Fibroblast of villous mesenchyme (primary cell): ENCODE measurements at places on chromosomes 3 and 15. TPM values are rescaled to one million over a fixed set of nuclear protein-coding genes. Genes with fewer than 3 reads are reported as not detected.

DNA sequence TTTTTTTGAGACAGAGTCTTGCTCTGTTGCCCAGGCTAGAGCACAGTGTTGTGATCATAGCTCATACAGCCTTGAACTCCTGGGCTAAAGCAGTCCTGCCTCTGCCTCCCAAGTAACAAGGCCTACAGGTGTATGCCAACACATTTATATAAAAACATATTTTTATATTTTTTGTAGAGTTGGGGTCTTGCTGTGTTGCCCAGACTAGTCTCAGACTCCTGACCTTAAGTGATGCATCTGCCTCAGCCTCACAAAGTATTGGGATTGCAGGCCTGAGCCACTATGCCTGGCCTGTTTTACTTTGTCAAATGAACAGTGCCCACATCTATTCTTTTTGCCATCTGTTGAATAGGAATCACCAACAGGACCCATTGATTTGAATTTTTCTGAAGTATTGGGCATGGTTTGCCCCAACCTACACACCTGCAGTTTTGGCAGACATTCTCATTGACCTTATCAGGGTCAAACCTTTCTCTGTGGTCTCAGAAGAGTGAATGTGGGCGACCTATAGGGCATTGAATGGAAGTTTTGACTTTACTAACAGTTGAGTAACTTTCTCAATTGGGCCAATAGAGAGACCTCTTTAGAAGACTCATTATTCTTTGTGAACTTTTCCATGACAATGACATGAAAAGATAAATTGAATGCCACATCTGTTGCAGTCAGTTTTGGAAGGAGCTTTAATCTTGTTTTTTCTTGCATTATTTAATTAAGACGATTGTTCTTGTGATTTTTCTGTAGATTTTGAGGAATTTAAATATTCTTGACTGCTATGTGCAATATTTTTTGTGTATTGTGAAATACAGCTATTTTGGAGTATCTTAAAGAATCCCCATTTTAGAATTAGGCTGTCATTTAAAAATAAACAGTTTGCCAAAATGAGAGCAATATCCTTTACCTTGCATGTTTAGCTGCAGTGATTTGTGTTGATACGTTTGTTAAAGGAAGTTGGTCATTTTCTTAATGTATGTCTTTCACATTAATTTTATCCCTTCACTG, 2.7 kb downstream of the IREB2 start:
- DNase-seq: no peak

GRCh38 chr3:42701371-42702065, 1.1 kb downstream of the HHATL start:
- DNase-seq: peak; percentile 27

DNA sequence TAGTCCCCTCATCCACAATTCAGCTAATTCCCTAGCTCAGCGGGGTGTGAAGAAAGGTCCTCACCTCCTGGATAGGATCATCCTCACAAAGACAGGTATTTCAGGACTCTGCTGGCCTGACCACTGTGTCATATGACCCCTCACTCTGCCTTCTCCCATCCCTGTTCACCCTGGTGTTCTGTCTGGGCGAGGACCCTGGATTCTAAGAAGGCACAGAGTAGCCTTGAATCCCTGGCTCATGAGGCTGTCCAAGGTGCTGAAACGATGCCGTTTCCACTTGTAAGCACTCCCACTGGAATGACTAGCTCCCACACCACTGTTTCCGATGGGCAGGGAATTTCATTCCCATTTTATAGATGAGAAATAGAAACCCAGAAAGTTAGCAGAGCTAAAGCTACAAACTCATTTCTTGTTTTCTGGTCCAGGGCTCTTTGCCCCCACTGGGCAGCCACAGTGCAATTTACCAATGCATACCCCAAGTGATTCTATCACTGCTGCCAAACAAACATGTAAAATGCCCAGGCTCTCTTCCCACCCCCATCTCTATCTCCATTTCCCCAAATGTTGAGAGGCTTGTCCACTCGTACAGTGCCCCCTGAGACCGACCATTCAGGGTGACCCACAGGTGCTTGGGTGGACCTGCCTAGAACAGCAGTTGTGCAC, 83.2 kb downstream of the RAB11A start:
- DNase-seq: peak; percentile 63

DNA sequence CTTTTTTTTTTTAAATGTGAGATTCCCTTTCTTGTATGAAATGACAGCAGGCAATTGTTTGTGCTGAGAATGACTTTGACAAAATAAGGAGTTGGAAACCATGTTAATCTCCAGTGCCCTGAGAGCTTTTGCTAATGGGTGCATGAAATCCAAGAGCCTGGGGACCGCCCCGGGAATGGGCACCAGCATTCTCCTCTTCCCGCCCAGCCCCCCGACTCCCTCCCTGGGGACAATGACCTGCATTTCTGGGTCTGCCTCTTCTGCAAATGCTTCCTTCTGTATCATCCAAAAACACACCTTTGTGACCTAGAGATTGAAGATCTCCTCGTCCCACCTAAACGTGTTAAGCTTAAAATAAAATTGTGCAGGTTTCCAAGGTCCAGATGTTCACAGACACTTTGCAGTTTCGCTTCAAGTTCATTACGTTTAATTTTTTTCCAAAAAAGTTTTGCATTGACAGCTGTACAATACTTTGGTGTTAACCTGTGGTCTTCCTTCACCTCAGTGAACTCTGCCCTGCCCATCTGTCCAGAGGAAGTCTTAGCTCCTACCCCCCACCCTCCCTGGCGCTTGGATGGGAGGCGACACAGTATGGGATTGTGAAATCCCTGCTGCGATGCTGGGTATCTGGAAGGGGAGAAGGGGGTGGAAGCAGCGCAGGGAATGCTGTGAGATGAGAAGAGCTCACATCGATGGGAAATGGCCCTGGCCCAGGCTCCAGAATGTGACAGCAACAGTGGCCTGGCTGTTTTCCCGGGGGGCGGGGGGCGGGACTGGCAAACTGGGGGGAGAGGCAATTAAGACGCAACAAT, 50.1 kb downstream of the TLE3 start:
- peak; percentile 37 for DNase-seq

GRCh38 chr3:97821287-97821773, 481 bp upstream of the CRYBG3 start:
- DNase-seq: peak; percentile 71

- no peak for DNase-seq
Observed at GRCh38 chr3:176776622-176777175, 420.6 kb downstream of the TBL1XR1 start.

The HTR3C gene
- not detected in 2 replicates for total RNA-seq

The GOLGA8R gene
- 1.3 and 1.9 TPM in 2 replicates for total RNA-seq

The PRRT3 gene
- total RNA-seq: 3.2 and 3.5 TPM in 2 replicates

The GOLGA8M gene
- total RNA-seq: under 0.01 and 1.3 TPM in 2 replicates

The INKA1 gene
- 4.7 and 11.0 TPM in 2 replicates for total RNA-seq

- peak; percentile 39 for DNase-seq
Observed at GRCh38 chr15:78105476-78106241, 13.3 kb downstream of the SH2D7 start.

- DNase-seq: no peak
Observed at GRCh38 chr3:188431040-188431439, 277.1 kb downstream of the LPP start.

The CCDC32 gene
- total RNA-seq: 11.9 and 20.7 TPM in 2 replicates

The TGFBR2 gene
- total RNA-seq: 34.8 and 37.1 TPM in 2 replicates

The POLQ gene
- total RNA-seq: 6.4 and 6.9 TPM in 2 replicates

DNA sequence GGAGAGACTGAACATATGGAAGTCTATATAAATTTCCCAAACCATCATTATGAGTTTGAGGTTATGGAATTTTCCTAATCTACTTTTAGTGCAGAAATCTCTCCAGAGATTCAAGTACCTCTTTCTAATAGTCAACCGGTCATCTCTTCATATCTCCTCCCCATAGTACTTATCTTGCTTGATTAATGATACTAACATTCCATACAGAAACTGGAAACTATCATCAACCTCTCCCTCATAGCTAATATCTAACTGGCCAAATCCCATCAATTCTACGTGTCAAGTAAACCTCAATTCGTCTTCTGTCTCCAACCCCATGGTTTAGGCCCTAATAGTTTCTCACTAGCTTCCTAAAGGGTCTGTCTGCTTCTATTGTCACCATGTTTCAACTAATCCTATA, 44.4 kb upstream of the VGLL3 start:
- DNase-seq: no peak

GRCh38 chr3:149648525-149648924, 9.3 kb downstream of the WWTR1 start:
- DNase-seq: no peak

DNA sequence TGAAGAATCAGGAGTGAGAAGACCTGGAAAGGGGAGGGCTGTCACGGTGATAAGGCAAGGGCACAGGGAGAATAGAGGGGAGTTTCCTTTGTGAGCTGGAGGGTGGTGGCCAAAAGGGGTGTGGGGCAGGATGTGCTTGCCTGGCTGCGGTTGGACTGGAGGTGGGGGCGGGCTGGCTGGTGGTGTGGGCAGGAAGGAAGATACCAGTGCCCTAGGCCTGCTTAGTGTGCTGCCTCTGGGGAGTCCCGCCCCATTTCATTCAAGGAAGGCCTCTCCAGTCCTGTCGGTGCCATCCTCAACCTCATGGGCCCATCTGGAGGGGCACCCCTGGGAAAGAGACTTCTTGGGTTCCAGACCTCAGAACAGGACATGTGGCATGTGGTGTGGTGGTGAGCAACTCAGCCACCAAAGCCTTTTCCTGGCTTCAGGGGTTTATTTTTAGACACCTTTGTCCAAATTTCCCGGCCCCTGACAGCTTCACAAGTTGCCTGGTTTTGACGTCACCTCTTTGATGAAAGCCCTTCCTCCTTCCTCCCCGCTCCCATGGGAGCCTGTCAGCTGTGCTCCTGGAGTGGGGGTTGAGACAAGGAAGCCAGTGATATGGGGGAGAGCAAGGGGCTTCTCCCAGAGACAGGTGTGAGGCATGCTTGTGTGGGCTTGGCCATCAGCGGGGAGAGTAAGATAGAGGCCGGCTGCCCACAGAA, 15.6 kb downstream of the TEX264 start:
- DNase-seq: no peak

The CPLX3 gene
- not detected in 2 replicates for total RNA-seq

GRCh38 chr3:174440741-174441587, 418.2 kb upstream of the NAALADL2 start:
- DNase-seq: peak; percentile 87

- DNase-seq: peak; percentile 55
Observed at GRCh38 chr3:50126287-50127211, 28.6 kb upstream of the SEMA3F start.

GRCh38 chr3:146454796-146455195, 14.6 kb downstream of the PLSCR2 start:
- no peak for DNase-seq

DNA sequence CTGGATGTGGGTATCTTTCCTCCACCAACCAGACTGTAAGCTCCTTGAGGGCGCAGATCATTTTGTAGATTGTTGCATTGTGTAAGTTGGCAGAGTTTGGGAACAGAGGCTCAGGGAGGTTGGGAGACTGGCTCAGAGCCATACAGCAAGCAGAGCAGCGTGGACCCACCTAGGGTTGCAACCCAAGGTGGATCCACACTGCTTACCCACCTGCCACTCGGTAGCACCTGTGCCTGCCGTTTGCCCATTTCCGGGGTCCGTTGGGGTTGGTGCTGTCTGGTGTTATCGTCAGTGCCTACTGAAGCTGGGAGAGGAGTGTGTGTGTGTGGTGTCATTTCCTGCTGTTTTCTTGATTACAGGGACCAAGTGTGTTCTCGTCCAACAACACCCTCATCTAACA, 19.0 kb downstream of the SMAD6 start:
- DNase-seq: no peak

- no peak for DNase-seq
Observed at GRCh38 chr3:169748670-169749069, 16.2 kb downstream of the TERC start.

DNA sequence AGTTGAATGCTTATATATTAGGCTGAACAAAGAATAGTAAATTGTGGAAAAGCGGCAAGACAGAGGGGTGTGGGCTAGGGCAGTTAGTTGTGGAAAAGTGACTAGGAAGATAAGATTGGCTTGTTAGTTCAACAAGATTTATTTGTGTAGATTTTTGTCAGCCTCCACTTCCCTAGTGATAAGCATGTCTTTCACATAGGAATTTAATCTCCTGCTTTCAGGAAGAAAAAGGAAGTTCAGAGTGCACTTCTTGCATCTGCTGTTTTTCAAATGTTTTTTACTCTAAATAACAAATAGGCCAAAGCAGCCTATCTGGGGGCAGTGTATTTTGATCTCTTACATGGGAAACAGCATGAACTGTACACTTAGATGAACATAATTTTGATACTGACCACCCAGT, 919.9 kb downstream of the NAALADL2 start:
- DNase-seq: no peak

DNA sequence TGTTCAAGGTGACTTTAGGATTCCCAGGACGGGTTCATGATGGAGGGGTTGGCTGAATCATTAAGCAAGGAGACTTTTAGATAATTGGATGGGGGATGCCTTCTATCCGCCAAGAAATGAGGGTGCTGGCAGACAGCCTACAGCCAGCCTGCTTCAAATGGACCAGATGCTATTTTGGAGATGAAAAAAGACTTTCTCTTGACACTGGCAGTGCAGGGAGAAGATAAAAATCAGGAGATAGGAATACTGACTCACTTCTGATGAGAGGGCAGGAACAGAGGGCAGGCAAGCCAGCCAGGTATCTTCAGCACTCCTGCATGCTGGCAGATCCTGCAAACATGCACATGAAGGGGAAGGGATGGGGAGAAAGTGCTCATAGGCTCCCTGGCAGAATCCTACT, 7.7 kb upstream of the SYN2 start:
- no peak for DNase-seq

- no peak for DNase-seq
Observed at GRCh38 chr3:150130404-150131100, 159.9 kb upstream of the PFN2 start.

The CCR4 gene
- total RNA-seq: not detected in 2 replicates

- no peak for DNase-seq
Observed at GRCh38 chr3:3798631-3799113, 559 bp upstream of the LRRN1 start.

DNA sequence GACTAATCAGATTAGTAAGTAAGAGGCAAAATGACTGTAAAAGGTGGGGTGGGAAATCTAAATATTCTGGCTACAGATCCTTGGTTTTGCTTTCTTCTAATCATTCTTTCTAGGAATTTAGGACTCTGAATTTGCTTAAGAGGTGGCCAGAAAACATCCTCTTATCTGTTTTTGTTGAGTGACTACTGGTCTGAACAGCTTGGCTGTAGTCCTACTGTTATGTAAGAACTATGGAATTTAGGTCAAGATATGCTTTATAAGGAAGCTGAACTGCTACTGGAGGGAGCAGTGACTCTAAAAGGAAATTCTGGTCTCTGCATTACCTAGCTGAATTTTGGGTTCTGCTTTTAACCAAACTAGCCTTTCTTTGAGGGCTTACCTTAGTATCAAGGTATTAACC, 33.5 kb upstream of the CSPG5 start:
- DNase-seq: peak; percentile 71

GRCh38 chr3:23950293-23950692, 5.2 kb downstream of the NR1D2 start:
- DNase-seq: no peak

The PYGO1 gene
- 9.0 and 12.5 TPM in 2 replicates for total RNA-seq

- DNase-seq: no peak
Observed at GRCh38 chr3:110788794-110789193, 282.8 kb upstream of the NECTIN3 start.

DNA sequence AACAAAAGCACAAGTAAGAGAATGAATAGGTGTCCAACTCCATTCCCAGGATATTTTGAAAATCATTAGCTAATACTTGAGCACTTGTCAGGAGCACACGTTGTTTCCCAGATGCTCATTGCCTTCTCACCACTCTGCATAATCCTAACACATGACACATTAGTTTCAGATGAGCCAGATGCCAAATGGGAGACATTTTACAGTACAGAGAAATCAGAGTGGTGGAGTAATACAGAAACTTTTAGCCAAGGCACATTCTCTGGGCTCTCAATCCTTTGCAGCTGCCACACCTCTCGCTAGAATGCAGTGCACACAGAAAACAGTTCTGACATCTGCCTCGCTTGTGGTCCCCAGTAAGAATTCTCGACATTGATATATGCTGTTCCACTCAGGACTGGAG, 76.6 kb downstream of the P3H2 start:
- DNase-seq: peak; percentile 76
